ENCODE measurements at places on chromosomes 1 and 21.

- no peak for DNase-seq
Measured at GRCh38 chr1:29628190-29628589, 391.9 kb downstream of the PTPRU start.

DNA sequence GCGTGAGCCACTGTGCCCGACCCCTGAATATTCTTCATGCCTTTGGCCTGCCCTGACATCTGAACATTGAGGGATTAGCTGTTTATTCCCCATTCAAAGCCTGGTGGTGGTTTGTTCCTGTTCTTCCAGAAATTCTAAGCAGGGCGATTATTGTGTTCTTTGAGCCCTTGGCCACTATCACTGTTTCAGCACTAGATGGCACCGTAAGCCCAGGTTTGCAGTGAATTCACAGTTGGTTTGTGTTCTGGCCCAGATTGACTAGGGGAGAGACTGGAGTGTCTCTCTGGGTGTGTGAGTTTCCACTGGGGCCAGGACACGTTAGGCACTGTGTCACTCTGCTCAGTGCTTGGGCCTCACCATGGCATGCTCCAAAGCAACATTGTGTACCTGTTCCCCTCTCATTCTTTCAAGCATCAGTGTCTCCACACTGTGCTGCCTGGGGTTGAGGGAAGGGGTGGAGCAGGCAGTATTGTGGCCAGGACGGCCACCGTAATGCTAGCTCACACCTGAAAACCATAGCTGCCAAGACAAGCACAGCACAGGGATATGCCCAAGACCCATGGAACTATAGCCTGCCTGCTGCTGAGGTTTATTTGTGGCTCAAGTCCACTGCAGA, 52.7 kb downstream of the PKN2 start:
- DNase-seq = no peak

- DNase-seq = no peak
Measured at GRCh38 chr1:94017155-94017829, 103.7 kb downstream of the ABCA4 start.

GRCh38 chr21:37358397-37358796, 8.2 kb upstream of the DYRK1A start:
- no peak for DNase-seq

- DNase-seq = peak; percentile 71
Measured at GRCh38 chr1:110155878-110156522, 5.7 kb downstream of the SLC6A17 start.

DNA sequence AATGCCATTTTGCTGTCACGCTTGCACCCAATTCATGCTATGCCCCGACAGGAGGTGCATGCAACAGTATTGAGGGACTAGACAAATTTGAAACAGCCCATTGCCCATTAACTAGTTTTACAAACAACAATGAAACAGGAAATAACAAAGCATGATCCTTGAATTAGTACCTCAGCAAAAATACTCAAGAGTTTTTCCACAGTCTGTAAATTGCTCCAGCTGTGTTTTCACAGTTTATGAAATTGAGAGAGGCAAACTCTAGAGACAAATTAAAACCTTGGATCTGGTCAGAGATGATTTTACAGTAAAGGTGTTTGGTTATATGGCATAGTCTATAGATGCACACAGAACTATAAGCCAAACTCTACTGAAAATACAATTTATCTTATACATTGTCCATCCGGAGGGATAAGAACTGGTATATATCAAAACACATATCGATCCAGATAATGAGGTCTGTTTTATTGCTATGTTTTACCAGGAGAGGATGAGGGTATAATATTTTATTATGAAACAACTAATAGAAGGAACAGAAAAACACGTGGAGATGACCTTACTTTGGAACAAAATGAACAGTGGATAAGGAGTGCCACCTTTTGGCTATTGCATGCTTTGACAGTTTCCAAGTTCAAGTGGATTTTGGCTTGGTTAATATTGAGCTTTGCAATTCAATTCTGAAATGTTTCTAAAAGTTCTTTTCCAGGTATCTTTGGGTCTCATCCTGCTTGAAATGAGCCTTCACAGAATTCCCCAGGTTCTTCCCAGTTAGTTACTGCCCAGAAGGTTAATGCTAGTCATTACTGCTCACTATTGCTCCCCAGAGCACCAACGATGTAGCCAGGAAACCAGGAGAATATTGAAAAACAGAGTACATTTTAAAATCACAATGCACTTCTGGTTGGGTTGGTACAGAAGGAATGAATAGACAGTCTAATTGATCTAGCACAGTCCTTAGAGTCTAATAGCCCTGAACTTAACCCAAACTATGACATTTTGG, 45.7 kb downstream of the ZC3H11B start:
- no peak for DNase-seq

- DNase-seq = no peak
Measured at GRCh38 chr1:244710474-244711062, 57.6 kb downstream of the DESI2 start.

DNA sequence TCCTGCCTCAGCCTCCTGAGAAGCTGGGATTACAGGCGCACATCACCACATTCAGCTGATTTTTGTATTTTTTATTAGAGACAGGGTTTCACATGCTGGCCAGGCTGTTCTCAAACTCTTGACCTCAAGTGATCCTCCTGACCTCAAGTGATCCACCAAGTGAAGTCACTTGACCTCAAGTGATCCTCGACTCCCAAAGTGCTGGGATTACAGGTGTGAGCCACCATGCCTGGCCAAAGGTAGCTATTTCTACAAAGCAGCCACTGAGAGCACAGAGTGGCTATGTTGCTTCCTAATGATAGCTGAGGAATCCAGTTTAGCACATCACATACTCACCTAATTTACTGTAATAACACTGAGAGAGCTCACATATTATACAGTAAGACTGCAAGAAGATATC, 44.8 kb upstream of the CPLANE2 start:
- no peak for DNase-seq

GRCh38 chr1:23369335-23370013, at the start of gene ZNF436:
TSS of gene ZNF436 (minus strand) at chr1:23369836. CDS start at chr1:23368005, 1,831 bp downstream.
- DNase-seq = no peak

GRCh38 chr21:30200000-30200399, 15.9 kb downstream of the CLDN8 start:
- DNase-seq = no peak

GRCh38 chr1:212247179-212247721, 38.0 kb upstream of the PPP2R5A start:
- DNase-seq = no peak

DNA sequence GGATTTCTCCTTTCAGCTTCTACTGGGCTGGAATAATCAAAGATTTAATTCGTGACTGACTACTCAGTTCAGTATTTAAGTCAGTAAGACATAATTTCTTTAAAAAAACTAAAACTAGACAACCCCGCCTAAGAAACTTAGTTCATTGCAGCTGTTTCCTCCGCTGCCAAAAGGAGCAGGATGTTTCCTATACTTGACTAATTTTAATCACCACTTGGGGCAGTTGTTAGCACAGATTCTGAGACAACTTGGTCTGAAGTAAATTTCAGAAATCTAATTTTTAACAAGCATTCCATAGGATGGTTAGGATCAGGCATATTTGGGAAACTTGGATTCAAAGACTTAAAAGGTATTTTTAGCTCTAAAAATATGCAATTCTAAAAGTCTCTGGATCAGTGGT, 34.0 kb downstream of the EPRS1 start:
- DNase-seq = no peak

DNA sequence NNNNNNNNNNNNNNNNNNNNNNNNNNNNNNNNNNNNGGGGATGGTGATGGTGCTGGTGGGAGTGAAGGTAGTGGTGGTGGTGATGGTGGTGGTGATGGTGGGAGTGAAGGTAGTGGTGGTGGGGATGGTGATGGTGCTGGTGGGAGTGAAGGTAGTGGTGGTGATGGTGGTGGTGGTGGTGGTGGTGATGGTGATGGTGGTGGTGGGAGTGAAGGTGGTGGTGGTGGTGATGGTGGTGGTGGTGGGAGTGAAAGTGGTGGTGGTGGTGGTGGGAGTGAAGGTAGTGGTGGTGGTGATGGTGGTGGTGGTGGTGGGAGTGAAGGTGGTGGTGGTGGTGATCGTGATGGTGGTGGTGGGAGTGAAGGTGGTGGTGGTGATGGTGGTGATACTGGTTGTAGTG, 93.6 kb downstream of the CRYAA start:
- DNase-seq = no peak

GRCh38 chr21:36183144-36183795, 26.6 kb downstream of the DOP1B start:
- DNase-seq = no peak

GRCh38 chr21:39980241-39980820, 113.1 kb downstream of the PCP4 start:
- no peak for DNase-seq

GRCh38 chr1:17437260-17437579, 2.3 kb downstream of the RCC2 start:
- DNase-seq = no peak

GRCh38 chr1:9069326-9070100, at the start of gene SLC2A5:
TSS of gene SLC2A5 (minus strand) at chr1:9069635. CDS start at chr1:9069536, 99 bp downstream.
- no peak for DNase-seq

DNA sequence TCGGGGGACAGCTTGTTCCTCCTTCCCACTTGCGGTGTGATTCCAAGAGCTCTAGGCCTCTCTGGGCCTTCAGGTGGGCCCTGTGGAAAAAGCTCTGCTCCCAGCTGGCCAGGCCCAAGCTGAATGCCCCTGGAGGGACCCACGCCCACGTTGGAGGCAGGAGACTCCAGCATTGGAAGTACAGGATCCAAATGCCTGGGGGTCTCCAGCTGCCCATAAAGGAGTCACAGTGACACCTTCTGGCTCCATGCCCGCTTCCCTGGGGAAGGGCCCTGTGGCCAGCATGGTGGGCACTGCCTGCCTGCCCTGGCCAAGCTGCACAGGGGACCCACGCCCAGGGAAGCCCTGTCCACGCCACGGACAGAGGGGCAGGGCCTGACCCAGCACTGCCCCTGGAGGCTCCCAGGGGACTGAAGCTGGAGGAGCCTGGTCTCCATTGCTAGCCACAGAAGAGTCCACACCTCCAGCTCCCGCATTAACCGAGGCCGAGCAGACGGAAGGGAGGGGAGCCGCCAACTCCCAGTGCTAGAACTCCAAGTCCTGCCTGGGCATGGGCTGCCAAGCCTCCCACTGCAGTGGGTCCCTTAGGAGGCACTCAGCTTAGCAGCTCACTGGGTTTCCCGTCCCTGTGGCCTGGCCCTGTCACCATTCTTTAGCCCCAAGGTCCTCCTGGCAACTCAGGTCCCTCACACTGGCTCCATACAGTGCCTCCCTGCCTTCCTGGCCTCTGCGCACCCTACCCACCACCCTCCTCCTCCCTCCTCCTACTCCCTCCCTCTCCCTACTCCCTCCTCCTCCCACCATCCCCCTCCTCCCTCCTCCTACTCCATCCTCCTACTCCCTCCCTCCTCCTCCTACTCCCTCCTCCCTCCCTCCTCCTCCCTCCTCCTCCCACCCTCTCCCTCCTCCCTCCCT, 41.9 kb downstream of the WNT9A start:
- no peak for DNase-seq
